ENCODE measurements at places on chromosomes 11 and 22. TPM values are rescaled to one million over a fixed set of nuclear protein-coding genes. Genes with fewer than 3 reads are reported as not detected.

C11orf24 gene
- total RNA-seq = 23.5 TPM

MFRP gene
- total RNA-seq = not detected

SEC14L6 gene
- total RNA-seq = not detected

CBX6 gene
- 66.4 TPM for total RNA-seq

KDELR3 gene
- 0.91 TPM for total RNA-seq

WT1 gene
- not detected for total RNA-seq

CHADL gene
- total RNA-seq = 0.45 TPM

ST14 gene
- 0.67 TPM for total RNA-seq

SAA2 gene
- not detected for total RNA-seq

CHRM4 gene
- total RNA-seq = 0.19 TPM

OR52R1 gene
- not detected for total RNA-seq

- no peak for DNase-seq
- peaks cover 10% of the 10 kb centered on the region for H3K27me3 ChIP-seq
- H3K36me3 ChIP-seq = no peaks in the 10 kb centered on the region
- no peak overlapping the region for H3K27ac ChIP-seq
Observed at GRCh38 chr11:61699737-61700160, 19.6 kb downstream of the DAGLA start.

GRCh38 chr11:63931876-63932275 lies 6.9 kb upstream of the NAA40 start:
- no peak overlapping the region for H3K4me3 ChIP-seq
- H3K27ac ChIP-seq = no peak overlapping the region
- no peak for DNase-seq
- no peaks in the 10 kb centered on the region for H3K36me3 ChIP-seq
- peaks cover 2% of the 10 kb centered on the region for H3K27me3 ChIP-seq

DNA sequence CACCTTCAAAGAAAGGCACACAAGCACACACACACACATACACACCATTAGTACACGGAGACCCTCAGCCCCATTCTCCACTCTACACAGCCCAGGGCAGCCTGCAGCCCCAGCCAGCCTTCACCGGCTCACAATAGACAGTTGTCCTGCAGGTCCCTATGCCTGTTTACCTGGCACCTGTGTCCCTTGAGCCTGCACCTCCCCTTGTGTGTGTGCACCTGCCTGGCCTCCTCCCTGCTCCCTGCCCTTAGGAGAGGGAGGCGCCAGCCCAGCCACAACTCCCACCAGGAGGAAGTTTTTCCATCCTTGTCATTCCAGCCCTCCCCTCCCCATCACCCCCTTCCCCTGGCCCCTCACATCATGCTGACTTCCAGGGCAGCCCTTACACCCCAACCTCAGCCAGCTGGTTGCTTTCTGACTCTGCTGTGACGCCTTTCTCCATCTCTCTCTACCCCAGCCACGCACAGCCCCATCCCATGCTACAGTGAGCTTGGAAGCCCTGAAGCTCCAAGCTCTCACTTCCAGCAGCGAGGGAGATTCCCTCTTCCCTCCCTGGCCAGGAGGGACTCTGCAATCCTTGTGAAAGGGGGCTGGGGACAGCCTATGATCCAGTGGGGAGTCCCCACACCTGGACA lies 4.4 kb downstream of the AHNAK start:
- H3K4me1 ChIP-seq = peaks cover 48% of the 10 kb centered on the region
- no peak for DNase-seq
- H3K27ac ChIP-seq = peak overlapping the region; percentile 72
- H3K36me3 ChIP-seq = peaks cover 2% of the 10 kb centered on the region
- peak overlapping the region; percentile 73 for H3K4me3 ChIP-seq
- H3K27me3 ChIP-seq = peaks cover 3% of the 10 kb centered on the region

DNA sequence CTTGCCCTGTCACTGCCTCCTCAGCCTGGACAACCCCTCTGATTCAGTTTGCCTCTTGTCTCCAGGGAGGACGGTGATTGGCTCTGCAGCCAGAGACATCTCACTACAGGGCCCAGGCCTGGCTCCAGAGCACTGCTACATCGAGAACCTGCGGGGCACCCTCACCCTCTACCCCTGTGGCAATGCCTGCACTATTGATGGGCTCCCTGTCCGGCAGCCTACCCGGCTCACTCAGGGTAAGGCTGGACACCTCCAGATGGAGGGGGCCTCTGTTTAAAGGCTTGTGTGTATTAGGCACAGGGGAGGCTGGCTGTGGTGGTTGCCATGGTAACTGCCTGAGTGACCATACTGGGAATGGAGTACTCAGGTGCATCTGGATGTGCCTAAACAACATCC lies 8.6 kb downstream of the PHLDB1 start:
- H3K36me3 ChIP-seq = peaks cover 1% of the 10 kb centered on the region
- peaks cover 11% of the 10 kb centered on the region for H3K27me3 ChIP-seq
- peaks cover 8% of the 10 kb centered on the region for H3K4me1 ChIP-seq
- peak; percentile 22 for DNase-seq
- no peak overlapping the region for H3K4me3 ChIP-seq

- no peaks in the 10 kb centered on the region for H3K4me1 ChIP-seq
- H3K27me3 ChIP-seq = no peaks in the 10 kb centered on the region
- no peak overlapping the region for H3K27ac ChIP-seq
Observed at GRCh38 chr11:42620796-42621195, 691.0 kb upstream of the API5 start.

DNA sequence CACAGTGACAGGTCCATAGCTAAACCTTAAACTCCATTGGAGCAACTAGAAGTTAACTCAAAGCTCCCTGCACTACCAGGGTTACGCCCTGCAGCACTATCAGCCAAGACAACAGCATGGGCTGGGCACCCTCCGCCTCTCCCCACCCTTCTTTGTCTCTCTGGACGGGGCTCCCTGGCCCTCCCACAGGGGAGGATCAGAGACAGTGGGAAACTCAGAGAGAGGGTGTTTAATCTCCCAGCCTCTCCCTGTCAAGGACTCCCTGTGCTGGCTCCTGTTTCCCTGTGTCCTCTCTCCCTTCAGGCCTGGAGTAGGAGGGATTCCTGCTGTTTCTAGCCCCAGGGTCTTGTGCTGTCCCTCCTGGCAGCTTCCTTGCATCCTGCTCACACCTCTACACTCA lies 56.9 kb upstream of the CSNK2A3 start:
- H3K27me3 ChIP-seq = peaks cover 6% of the 10 kb centered on the region

DNA sequence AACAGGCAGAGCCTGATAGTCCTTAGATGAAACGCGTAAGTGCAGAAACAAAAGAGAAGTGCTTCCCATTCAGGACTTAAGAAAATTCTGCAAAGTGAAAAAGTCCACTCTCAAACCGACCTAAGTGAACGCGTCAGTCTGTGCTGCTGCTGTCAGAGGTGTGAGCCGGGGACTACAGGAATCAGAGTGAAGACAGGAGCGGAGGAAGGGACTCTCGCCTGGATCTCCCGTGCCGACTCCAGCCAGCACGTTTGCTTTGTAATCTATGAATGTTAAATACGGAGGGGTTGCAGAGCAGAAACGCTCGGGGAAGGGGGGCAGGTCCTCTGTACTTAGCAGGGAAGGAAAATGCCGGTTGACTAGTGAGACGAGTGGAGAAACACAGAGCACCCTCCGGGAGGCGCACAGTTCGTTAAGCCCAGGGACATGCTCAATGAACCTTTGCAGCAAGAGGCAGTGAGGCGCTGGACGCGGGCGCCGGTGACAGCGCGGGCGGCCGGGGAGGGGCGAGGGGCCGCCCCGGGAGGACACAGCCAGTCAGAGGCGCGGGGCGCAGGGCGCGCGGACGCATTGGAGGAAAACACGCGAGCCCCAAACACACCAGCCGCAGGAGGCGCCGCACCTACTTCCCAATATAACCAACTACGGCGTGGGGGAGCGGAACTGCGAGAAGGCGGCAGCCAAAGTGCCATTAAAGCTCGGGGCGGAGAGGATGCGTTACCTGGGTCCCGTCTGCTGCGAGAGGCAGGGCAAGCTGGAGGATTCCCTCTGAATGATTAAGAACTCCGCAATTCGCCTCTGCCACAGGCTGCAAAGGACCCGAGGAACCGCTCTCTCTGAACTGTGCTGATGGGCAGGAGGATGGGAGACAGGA lies at the start of gene CNTN5:
CNTN5 (plus strand) TSS at position 598 of the 874 bp plus-strand sequence.
- peak within 1 kb of the TSS; percentile 72 for H3K4me3 ChIP-seq
- H3K36me3 ChIP-seq = no peaks in the 10 kb centered on the region
- H3K27me3 ChIP-seq = peaks cover 23% of the 10 kb centered on the region
- peaks cover 4% of the 10 kb centered on the region for H3K4me1 ChIP-seq
- DNase-seq = peak; percentile 34

- no peak overlapping the region for H3K27ac ChIP-seq
- H3K36me3 ChIP-seq = no peaks in the 10 kb centered on the region
- H3K27me3 ChIP-seq = peaks cover 2% of the 10 kb centered on the region
- no peak for DNase-seq
- H3K4me3 ChIP-seq = no peak overlapping the region
- H3K4me1 ChIP-seq = no peaks in the 10 kb centered on the region
Observed at GRCh38 chr11:86537541-86538222, 134.7 kb downstream of the ME3 start.

DNA sequence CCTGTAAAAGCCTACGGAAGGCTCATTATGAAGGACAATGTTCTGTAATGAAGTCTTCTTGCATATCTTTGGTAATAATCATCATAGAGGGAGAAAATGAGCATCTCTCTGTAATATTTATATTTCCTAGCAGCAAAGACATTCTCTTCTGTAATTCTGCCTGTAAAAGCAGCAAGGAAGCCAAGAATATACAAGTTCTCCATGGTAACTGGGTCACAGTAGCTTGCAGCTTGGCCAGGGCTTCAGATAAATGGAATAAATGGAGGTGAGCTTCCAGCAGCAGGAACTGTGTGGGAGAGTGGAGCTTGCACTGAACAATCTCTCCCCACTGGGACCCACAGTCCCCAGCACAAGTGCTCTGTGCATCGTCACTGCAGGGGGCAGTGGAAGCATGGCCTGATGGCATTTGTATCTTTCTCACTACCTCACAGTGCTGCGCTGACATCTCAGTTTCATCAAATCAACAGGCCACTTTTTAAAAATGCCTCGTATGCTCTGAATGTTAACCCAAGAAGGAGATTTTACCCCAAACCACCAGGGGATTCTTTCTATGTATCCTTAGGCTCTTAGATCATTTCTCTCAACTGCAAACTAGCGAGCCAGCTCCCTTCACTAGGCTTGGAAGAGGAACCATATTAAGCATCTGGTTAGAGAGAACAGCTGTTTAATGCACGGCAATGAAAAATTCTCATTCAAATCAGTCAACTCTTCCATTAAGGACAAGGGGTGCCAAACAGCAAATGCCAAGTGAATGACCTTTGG lies 1059.7 kb downstream of the OPCML start:
- H3K4me1 ChIP-seq = no peaks in the 10 kb centered on the region
- no peak for DNase-seq
- no peak overlapping the region for H3K27ac ChIP-seq
- no peak overlapping the region for H3K4me3 ChIP-seq
- H3K36me3 ChIP-seq = no peaks in the 10 kb centered on the region

DNA sequence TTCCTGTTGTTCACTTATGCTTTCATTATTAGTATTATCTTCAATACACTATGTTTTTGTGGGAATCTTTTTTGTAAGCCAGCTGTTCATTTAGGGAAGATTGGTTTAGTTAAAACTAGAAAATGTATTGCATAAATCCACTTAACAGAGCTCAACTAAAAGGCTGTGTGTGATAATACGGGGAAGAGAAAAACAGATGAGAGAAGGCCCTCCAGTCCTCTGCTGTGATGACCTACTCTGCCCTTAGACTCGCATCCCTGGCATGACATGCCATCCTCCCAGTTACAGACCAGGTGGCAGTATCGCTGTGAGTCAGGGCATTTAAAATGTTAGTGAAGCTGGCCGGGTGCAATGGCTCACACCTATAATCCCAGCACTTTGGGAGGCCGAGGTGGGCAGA lies 173.4 kb upstream of the TTC12 start:
- peaks cover 29% of the 10 kb centered on the region for H3K27me3 ChIP-seq
- H3K36me3 ChIP-seq = no peaks in the 10 kb centered on the region
- H3K27ac ChIP-seq = no peak overlapping the region
- no peak overlapping the region for H3K4me3 ChIP-seq
- no peaks in the 10 kb centered on the region for H3K4me1 ChIP-seq

- peak overlapping the region; percentile 78 for H3K4me3 ChIP-seq
- peaks cover 11% of the 10 kb centered on the region for H3K27me3 ChIP-seq
- H3K36me3 ChIP-seq = no peaks in the 10 kb centered on the region
- no peak overlapping the region for H3K27ac ChIP-seq
Observed at GRCh38 chr11:122156940-122157382, 40.9 kb upstream of the BLID start.

DNA sequence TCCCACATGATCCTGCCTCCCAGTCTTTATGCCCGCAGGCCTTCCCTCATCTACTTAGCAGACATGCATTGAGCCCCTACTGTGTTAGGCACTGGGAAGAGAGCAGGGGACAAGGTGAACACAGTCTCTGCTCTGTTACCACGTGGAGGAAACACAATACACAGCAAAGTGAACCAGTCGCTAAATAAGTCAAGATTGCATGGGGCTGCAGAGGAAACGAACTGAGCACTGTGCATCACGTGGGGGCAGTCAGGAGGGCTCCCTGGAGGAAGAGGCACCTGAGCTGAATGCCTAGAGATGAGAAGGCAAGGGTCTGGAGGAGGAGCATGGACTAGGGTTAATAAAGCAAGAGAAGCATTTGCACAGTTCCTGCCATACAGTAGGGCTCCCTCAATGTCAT lies 102.7 kb downstream of the MN1 start:
- no peak overlapping the region for H3K4me3 ChIP-seq
- no peaks in the 10 kb centered on the region for H3K4me1 ChIP-seq
- H3K27ac ChIP-seq = no peak overlapping the region
- no peak for DNase-seq
- no peaks in the 10 kb centered on the region for H3K36me3 ChIP-seq
- no peaks in the 10 kb centered on the region for H3K27me3 ChIP-seq

DNA sequence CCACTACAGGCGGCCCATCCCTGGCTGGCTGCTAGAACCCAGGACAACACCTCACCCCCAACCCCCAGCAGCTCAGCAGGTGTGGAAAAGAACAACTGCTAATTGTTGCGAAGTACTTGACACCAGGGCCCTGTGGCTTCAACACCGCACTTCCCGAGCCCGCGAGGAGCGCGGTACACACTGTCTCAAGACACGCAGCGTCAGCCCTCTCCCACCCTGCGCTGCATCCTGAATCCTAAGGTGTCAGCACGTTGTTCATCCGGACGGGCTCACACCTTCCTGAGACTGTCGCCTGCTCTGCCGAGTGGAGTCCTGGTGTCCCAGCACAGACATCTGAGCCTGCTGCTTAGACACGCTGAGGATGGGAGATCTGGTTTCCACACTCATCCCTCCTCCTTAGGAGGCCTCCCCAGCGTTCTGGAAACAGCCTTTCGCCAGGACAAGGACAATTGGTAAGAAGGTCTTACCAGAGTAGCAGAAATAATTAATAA lies 1336.2 kb downstream of the BRD1 start:
- no peak for DNase-seq
- no peak overlapping the region for H3K27ac ChIP-seq
- H3K4me3 ChIP-seq = no peak overlapping the region
- no peaks in the 10 kb centered on the region for H3K4me1 ChIP-seq
